ENCODE measurements at places on chromosomes 3 and 15.

DNA sequence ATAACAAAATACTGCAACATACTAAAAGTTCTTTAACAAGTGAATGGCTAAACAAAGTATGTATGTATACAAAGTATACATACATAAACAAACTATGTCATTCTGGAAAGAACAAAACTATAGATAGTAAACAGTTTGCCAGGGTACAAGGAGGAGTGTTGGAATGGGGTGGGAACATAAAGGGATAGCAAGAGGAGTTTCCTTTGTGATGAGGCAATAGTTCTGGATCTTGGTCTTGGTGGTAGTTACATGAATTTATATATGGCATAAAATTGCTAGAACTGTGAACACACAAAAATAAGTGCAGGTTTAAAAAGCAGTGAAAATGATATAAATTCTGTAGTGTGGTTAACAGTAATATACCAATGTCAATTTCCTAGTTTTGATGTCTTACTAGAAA is 22.0 kb downstream of the ZNF148 start:
- DNase-seq: no peak

- DNase-seq: no peak
These were observed 59.4 kb downstream of the DNAJB8 start for GRCh38 chr3:128407247-128407646.

DNA sequence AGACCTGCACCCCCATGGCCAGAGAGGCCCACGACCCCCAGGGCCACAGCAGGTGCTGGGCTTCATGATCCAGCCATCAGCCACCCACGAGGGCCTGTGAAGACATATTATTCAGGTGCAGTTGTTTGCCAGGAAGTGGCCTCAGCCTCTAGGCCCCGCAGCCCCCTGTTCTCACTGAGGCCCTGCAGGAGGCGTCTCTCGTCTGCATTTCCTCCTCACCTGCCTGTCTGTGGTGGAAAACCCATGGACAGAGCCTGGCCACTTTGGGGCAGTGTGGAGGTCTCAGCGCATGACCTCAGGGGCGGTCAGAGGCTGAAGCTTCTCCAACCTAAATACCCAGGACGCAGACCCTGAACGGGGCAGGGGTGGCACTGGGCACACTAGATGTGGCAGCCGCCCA is 18.6 kb downstream of the UROC1 start:
- no peak for DNase-seq

- no peak for DNase-seq
These were observed 4.9 kb downstream of the HDAC11 start for GRCh38 chr3:13484851-13485590.

DNA sequence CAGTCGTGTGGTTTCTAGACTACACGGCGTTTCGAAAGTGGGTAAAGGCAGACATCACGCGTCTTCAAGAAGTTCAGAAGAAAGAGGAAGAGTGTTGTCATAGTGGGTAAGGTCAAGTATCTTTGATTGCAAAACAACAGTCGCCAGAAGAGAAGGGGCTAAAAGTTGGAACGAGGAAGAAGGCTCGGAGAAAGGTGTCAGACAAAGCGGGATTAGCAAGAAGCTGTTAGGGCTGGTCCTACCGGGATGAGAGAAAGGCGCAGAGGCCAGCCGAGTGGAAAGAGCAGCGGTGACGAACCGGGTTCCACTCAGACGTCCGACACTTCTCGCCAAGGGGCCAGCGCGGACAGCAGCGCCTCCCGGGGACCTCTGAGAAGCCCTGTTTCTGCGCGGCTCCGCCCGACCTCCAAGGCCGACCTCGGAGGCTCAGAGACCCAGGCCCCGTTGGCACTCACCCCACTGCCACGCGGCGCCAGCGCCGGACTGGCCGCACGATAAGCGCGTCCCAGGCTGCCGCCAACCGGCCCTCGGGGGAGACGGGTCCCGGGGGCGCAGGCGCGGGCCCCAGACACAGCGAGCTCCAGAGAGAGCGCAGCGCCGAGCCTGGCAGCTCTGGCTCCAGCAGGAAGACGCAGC is 436 bp downstream of the ADPGK start:
- DNase-seq: no peak

- DNase-seq: no peak
These were observed 90.6 kb upstream of the UMPS start for GRCh38 chr3:124639406-124640237.

DNA sequence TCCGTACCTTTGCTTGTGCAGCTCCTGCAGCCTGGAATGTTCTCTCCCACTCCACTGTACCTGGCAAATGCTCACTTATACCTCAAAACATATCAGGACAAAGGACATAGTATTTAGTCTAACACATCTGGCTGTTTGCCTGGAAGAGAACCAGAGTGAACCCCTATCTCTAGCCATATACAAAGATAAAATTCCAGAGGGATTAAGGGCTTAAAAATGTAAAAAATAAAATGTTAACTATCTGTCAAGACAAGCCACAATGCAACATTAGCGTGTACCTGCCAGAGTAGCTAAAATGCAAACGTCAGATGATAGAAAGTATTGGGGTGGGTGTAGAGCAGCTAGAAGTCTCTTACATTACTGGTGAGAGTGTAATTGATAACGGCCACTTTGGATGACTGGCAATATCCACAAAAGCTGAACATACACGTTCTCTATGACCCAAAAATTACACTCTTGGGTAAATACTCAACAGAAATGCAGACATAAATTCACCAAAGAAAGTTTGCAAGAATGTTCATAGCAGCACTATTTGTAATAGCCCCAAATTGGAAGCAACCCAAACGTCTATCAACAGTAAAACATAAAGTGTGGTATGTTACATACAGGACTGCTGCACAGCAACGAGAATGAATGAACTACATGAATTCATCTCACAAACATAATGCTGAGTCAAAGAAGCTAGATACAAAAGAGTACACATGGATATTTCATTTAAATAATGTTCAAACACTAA is 18.2 kb upstream of the ADPGK start:
- DNase-seq: no peak

- DNase-seq: no peak
These were observed 24.2 kb upstream of the LXN start for GRCh38 chr3:158696618-158697017.

- DNase-seq: no peak
These were observed 281.9 kb downstream of the OCA2 start for GRCh38 chr15:27817258-27817657.

DNA sequence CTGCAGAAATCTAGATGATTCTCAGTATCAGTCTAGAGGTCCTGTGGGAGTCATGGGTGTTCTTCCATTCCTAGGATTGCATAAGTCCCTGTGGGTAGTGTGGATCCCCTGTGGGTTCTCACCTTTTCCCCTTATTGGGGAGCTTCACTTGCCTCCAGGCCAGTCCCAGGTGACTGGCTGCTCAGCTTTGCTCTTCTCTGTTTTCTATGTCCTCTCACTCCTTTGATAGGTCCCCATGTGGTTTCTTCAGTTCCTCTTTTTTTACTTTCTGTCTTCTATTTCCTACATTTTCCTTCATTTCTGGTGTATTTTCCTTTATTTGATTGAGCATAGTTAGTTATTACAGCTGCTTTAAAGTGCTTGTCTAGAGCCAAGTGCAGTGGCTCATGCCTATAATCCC is 10.9 kb downstream of the TEX55 start:
- DNase-seq: no peak

Measured in NT2/D1 (cell line).